T-helper 1 cell (primary cell): ENCODE measurements at places on chromosomes 4 and X.

GRCh38 chrX:70453024-70453618 lies 8.5 kb downstream of the DLG3 start:
- peak; percentile 21 for DNase-seq

GRCh38 chrX:133985967-133986683 lies 731 bp upstream of the GPC3 start:
- DNase-seq = no peak

DNA sequence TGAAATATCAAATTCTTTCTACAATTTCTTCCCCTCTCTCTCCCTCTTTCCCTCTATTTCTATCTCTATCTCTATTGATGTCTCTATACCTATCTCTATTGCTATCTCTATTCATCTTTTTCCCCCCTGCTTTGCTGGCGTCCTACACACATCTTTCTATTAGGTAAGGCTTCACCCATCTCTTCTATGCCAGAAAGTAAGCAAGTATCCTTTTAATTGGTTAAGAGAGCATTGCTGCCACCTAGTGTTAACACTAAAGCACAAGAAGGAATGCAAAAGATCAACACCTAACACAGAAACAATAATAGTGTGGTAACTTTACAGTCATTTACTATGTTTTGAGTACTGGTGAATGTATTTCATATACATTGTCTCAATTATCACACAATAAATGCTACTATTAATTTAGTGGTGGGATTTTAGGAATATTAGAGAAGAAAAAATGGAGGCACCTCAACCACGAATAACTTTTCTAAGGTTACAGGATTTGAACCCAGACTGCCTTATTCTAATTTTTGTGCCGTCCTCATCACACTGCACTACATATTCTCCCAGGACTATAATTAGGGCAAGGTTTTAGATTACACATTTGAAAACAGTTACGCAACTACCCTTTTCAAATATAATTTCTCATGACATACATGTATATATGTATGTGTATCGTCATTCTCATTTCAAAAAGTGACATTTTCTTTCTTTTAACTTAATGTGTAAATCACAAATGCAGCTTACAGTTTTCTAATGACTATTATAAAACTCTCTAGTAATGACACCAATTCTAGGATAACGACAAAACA lies 3.7 kb upstream of the C4orf36 start:
- DNase-seq = no peak

GRCh38 chrX:16250296-16250695 lies 83.0 kb downstream of the MAGEB17 start:
- no peak for DNase-seq

DNA sequence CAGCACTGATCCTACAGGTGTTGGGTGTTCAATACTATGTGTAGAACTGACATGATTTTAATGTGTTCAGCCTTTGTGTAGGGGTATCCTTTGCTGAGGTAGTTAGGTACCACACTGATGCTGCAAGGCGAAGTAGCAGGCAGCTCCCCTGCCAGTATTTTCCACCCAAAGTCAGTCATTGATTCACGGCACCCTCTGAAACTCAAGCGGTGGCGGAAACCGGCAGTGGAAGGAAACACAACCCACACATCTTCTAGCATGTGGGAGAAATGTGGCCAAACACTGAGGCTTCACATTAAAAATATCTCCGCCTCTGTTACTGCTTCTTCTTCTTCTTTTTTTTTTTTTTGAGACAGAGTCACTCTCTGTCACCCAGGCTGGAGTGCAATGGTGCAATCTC lies 126.3 kb downstream of the AASDH start:
- no peak for DNase-seq

- no peak for DNase-seq
These were observed 62.3 kb downstream of the FAM193A start for GRCh38 chr4:2598511-2599303.

DNA sequence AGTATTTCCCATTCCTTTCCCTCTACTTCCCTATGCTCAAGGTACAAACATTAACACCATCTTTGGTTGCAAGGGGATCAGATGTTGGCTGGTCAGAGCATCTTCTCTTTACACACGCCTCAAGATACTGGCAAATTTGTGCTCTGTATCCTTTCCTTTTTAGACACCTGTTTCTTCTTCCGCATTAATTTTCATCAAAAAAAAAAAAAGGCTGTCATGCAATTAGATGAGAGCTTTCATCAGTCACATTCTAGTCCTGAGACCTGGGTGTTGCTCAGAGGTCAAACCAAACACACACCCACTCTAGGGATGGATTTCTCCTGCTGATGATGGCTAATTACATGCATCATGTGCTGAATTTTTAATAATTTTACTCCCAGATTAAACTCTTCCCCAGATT lies 2.0 kb downstream of the RELL1 start:
- DNase-seq = no peak

DNA sequence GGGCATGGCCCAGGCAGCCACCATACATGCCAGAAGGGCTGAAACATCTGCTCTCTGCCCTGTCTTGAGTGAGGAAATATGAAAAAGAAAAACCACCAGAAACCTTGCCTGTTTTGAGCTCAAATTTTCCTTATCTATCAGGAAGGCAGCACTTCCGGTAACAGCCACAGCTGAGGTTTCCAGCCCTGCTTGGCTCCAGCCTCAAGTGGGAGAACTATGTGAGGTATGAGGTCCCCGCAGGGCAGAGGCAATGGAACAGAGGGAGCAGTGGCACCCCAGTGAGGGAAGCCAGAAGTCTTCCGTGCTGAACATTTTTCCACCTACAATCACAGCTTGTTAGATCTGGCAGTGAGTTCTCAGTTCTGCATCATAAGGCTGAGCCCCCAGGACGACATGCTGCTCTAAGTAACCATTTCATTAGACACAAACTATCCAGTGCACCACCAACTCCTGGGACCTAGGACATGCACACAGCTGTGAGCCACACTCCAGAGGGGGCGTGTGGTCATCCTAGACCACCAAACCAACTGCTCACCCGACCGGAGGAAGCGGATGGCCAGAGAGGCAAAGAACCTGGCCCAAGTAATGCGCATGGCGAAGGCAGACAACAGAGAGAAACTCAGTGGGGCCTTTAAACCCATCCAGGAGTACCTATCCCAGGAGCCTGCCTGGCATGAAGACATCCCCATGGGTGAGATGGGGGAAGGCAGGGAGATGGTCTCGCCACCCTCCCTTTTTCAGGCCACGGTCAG lies 22.6 kb downstream of the WDR1 start:
- no peak for DNase-seq

DNA sequence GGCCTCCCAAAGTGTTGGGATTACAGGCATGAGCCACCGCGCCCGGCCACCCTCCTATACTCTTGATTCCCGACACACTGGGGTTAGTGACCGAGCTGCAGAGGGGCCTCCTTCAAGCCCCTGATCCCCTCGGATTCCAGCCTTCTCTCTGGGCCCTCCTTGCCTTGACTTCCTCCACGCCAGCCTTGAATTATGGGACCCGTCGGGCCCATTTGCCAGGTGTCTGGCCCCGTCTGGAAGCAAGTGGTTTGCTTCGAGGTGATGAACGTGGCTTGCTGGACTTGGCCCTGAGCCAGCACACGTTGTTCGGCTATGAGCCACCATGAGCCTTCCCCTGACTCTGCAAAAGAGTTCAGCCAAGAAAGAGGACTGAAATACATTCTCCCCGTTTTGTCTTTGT lies 37.4 kb upstream of the GRPEL1 start:
- no peak for DNase-seq

- DNase-seq = no peak
These were observed 18.1 kb upstream of the BMP2K start for GRCh38 chr4:78758085-78758484.

- no peak for DNase-seq
These were observed 49.5 kb downstream of the CD99L2 start for GRCh38 chrX:150848914-150849365.

- DNase-seq = no peak
These were observed 80.9 kb downstream of the KDM6A start for GRCh38 chrX:44953734-44954502.

GRCh38 chrX:68848189-68848940 lies 19.5 kb downstream of the EFNB1 start:
- no peak for DNase-seq

GRCh38 chr4:16779028-16779675 lies 119.3 kb downstream of the LDB2 start:
- DNase-seq = no peak

GRCh38 chrX:39661116-39661907 lies 436.4 kb downstream of the BCOR start:
- no peak for DNase-seq

GRCh38 chrX:129736491-129736890 lies 2.3 kb upstream of the XPNPEP2 start:
- peak; percentile 20 for DNase-seq

GRCh38 chr4:172163215-172163614 lies 350.0 kb downstream of the GALNTL6 start:
- DNase-seq = no peak

DNA sequence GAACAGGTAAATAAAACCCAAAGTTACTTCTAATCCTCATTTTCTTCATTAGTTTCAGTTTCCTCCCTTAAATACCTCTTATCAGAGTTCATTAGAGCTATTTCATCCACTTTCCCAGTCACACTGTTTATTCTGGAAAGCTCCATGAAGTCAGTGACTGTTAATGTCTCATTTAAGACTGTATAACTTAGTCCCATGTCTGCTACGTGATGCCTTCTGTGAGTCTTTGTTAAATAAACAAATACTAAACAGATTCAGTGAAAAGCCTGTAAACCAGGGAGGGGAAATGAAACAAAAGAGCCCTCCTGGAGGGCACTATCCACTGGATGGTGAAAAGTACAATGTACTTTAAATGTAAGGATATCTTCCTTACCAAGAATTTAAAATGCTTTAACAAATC lies 24.7 kb downstream of the ACE2 start:
- DNase-seq = no peak

GRCh38 chr4:97558204-97558778 lies 585.0 kb downstream of the STPG2 start:
- no peak for DNase-seq

- peak; percentile 37 for DNase-seq
These were observed 147.7 kb downstream of the SH3KBP1 start for GRCh38 chrX:19739683-19740082.

DNA sequence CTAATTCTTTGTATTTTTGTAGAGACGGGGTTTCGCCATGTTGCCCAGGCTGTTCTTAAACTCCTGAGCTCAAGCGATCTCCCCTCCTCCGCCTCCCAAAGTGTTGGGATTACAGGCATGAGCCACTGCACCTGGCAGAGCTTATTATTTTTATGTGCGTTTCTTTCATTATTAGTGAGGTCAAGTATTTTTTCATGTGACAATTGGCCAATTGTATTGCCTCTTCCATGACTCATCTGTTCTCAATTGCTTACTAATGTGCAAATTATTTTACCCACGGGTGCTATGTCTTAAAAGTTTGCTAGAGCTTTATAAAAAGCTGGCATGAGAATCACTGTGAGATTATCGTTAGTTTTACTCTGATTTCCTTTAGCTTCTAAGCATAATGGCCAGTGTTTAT lies 13.0 kb upstream of the ARX start:
- DNase-seq = no peak

- DNase-seq = no peak
These were observed 160.1 kb upstream of the VCX3A start for GRCh38 chrX:6694977-6695376.

DNA sequence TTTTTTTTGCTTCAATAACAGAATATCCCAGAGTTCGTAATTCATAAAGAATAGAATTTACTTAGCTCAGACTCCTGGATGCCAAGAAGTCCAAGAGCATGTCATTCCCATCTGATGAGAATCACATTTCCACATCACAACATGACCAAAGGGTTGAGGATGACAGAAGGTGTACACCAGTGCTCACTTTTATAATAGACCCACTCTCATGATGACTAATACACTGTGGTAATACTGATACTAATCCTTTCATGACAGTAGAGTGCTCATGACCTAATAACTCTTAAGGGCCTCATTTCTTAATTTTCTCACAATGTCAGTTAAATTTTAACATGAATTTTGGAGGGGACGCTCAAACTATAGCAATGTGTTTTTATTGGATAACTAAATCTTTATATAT lies 69.2 kb downstream of the ZNF732 start:
- no peak for DNase-seq

DNA sequence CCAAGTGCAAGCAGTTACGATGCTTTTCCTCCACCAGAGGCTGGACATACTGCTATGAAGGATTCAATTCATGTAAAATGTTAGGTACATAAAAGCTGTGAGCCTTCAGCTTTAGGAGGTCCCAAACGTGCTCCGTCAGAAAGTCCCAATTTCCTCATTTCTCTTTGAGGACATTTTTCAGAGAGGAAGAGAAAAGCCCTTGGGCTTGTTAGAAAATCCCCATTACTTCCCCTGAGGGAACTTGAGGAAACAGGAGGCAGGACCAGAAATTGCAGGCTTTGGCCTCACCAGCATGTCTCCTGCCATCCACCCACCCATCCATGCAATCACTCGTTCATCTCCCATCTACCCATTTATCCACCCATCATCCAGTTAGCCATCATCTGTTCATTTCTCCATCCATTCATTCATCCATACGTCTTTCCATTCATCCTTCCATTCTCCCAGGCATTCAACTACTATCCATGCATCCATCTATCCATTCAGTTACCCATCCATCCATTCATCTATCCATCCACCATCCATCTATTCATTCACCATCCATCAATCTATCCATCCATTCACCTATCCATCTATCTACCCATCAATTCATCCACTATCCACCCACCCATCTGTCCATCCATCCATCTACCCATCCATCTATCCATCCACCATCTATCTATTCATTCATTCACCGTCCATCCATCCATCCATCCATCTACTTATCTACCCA lies 223.5 kb downstream of the AFAP1 start:
- no peak for DNase-seq

GRCh38 chr4:77801260-77801608 lies 17.9 kb downstream of the CNOT6L start:
- DNase-seq = no peak

GRCh38 chrX:40617566-40617965 lies 5.7 kb upstream of the MPC1L start:
- no peak for DNase-seq

- DNase-seq = peak; percentile 6
These were observed 22.2 kb downstream of the PHKA2 start for GRCh38 chrX:18961686-18962085.

DNA sequence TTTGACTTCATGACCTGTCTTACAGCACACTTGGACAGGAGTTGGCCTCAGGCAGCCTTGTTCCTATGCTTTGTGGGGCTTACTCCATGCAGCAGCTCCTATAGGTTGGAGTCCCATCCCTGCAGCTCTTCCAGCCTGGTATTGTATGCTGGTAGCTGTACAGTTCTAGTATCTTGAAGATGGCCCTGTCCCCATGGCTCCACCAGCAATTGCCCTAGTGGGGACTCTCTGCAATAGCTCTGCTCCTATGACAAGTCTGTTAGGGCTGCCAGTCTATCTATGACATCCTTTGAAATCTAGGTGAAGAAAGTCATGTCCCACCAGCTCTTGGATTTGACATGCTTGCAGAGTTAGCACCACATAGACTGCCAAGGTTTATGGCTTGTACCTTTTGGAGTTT lies 252.6 kb downstream of the ANTXR2 start:
- no peak for DNase-seq

DNA sequence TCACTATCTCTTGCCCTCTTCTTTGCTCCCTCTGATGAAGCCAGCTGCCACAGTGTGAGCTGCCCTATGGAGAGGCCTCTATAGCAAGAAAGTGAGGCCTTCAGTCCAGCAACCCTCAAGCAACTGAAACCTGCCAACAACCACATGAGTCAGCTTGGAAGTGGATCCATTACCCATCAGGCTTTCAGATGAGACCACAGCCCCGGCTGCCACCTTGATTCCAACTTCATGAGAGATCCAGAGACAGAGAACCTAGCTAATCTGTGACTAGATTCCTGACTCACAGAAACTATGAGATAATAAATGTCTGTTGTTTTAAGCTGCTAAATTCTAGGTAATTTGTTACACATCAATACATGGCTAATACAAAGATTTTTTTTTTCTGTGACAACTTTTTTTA lies 20.4 kb upstream of the WAS start:
- DNase-seq = no peak
